ENCODE measurements at places on chromosomes 3 and 15. TPM values are rescaled to one million over a fixed set of nuclear protein-coding genes. Genes with fewer than 3 reads are reported as not detected.

- H3K27ac ChIP-seq: no peak overlapping the region
- DNase-seq: no peak
- no peak overlapping the region for H3K4me3 ChIP-seq
- no peaks in the 10 kb centered on the region for H3K27me3 ChIP-seq
- H3K36me3 ChIP-seq: no peaks in the 10 kb centered on the region
Measured at GRCh38 chr15:52436981-52437380, 91.7 kb downstream of the MYO5A start.

Gene HESX1
- 0.91 TPM for total RNA-seq

- peak; percentile 14 for DNase-seq
- peak overlapping the region; percentile 94 for H3K4me3 ChIP-seq
- H3K36me3 ChIP-seq: peaks cover 18% of the 10 kb centered on the region
Measured at GRCh38 chr15:49045751-49046219, 461 bp downstream of the SECISBP2L start.

Gene NOX5
- 0.20 TPM for total RNA-seq

Gene FEZF2
- total RNA-seq: not detected

Gene C3orf70
- total RNA-seq: 0.12 TPM
